ENCODE measurements at places on chromosomes 7 and 10. TPM values are rescaled to one million over a fixed set of nuclear protein-coding genes. Genes with fewer than 3 reads are reported as not detected.

AHR gene
- total RNA-seq, result 120 TPM

HECW1 gene
- total RNA-seq, result 0.52 TPM

DNA sequence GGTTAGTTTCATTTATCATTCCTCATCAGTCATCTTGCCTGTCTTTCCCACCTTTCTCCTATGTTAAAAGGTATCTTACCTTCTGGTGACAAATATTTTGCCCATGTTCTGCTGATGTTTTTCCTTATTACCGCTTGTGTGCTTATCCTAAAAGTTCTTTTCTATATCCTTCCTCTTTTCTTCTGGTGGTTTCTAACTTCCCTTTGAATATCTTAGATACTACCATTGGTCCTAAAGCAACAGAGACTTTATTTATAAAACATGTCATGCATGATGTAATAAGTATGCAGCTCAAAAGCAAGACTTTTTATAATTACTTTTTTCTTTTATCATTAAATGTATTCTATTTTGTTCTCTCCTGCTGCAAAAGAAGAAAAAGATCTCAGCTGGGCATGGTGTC lies 24.8 kb downstream of the TBC1D12 start:
- no peak for DNase-seq

GRCh38 chr7:148783801-148784527 lies 85.3 kb downstream of the CUL1 start:
- DNase-seq, result no peak

GRCh38 chr10:113899952-113900598 lies 45.6 kb downstream of the NHLRC2 start:
- no peak for DNase-seq

DNA sequence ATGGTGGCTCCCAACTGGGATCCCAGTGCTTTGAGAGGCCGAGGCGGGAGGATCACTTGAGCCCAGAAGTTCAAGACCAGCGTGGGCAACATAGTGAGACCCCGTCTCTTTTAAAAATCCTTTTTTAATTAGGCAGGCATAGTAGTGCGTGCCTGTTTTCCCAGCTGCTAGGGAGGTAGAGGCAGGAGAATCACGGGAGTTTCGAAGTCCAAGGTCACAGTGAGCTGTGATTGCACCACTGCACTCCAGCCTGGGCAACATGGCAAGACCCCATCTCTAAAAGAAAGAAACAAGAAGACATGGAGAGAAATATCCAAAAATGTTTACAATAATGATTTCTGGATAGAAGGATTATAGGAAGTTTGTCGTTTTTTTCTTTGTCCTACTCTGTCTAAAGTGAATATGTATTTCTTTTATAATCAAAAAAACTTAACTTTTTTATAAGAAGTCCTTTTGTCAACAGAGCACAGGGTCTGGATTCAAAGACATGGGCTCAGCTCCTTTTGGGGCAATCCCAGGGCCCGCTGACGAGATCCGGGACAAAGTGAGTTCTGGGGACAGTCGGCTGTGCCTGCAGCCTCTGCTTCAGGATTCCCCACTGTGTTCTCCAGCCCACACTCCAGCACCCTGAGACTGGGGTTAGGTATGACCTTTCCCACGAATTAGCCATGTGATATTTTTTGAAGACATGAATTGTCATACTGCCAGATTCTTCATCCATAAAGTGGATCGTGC lies 45.6 kb downstream of the PDGFA start:
- no peak for DNase-seq

All from CD4-positive, CD25-positive, alpha-beta regulatory T cell (primary cell).